ENCODE measurements at places on chromosomes 7 and 10.

GRCh38 chr7:81560708-81561107, 209.1 kb downstream of the HGF start:
- no peak for DNase-seq

DNA sequence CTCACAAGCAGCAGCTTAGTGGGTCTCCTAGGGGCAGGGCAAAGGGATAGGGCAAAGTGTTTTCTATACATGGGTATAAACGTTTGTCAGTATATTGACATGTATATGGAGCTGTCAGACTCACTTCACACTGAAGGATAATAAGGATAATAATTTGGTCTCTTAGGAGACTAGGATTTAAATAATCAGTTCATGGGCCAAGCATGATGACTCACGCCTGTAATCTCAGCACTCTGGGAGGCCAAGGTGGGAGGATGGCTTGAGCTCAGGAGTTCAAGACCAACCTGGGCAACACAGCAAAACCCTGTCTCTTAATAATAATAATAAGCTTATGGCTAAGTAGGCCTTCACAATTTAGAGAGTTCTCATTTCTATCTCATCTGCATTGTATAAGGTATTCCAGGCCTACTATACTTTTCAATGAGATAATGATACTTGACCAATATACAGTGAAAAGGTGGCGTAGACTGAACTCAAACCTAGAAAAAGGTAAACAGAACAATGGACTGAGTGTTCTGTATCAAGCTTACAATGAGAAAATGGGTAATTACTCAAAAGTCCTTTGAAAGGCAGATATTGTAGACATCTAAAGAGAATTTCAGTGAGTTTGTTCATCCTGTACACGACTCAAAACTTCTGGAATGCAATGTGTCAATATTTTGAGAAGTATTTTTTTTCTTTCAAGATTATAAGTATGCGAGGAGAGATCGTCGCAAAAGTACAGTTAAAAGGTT, 7.0 kb downstream of the GSAP start:
- no peak for DNase-seq

DNA sequence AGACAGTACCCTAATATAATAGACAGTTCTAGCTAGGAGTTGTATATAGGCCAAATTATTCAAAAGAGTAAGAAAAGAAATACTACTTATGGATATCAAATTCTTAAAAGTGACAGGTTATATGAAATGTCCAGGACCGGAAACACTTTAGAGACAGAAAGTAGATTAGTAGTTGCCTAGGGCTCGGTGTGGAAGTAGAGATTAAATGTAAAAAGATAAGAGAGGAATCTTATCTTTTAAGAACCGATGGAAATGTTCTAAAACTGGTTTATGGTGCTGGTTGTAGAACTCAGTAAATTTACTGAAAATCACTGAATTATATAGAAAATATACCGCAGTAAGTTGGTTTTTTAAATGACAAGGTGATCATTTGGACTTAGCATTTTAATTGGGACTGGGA, 147.5 kb upstream of the ASAH2 start:
- no peak for DNase-seq

- DNase-seq: no peak
Observed at GRCh38 chr10:110764793-110765512, 106.8 kb upstream of the PDCD4 start.

DNA sequence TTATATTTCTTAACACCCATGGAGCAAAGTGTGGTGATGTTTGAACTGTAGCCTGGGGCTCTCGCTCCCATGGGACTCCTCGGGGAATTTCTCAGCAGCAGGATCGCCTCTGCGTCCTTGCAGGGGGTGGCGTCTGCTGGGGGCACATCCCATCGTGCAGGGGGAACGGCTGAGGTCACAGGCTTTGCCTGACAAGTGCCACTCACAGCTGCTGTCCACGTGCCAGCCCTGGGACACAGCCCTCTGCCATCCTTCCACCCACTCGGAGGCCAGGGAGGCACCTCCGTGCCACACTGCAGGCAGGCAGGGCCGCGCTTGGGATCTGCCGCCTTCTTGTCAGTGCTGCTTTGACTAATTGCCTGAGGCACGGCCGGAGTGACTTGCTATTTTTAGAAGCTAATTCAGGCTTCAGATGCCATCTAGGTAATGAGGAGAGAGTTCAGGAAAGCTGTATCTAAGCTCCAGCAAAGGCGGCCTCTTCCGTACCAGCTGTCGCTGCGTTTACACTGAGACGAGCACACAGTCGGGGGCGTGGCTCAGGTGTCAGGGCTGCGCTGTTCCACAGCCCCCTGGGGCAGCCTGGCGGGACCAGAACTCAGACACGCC, 45.7 kb downstream of the PITRM1 start:
- DNase-seq: no peak

Data from putamen (tissue), 1 donor.